Neural progenitor cell (in vitro differentiated cells): ENCODE measurements at places on chromosomes 4 and X. TPM values are rescaled to one million over a fixed set of nuclear protein-coding genes. Genes with fewer than 3 reads are reported as not detected.

DNA sequence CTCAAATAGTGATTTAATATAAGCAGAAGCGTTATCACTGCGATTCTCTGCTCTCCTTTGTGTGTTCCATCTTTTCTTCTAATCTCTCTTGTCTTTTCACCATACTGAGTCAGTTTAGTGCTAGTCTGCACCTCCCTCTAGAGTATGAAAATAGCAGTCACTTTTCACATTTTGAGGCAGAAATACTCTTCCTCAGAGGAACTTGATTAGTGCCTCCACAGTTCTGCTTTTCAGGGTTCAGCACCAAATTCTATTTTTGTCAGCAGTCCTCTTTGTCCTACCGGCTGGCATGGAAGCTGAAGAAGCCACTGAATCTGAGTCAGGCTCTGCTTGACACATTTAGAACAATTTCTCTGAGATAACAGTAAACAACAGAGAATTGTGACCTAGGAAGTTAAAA lies 49.7 kb upstream of the ANKRD17 start:
- no peak overlapping the region for H3K4me3 ChIP-seq
- DNase-seq: peak; percentile 5
- H3K27ac ChIP-seq: no peak overlapping the region
- no peaks in the 10 kb centered on the region for H3K27me3 ChIP-seq
- H3K36me3 ChIP-seq: no peaks in the 10 kb centered on the region

DNA sequence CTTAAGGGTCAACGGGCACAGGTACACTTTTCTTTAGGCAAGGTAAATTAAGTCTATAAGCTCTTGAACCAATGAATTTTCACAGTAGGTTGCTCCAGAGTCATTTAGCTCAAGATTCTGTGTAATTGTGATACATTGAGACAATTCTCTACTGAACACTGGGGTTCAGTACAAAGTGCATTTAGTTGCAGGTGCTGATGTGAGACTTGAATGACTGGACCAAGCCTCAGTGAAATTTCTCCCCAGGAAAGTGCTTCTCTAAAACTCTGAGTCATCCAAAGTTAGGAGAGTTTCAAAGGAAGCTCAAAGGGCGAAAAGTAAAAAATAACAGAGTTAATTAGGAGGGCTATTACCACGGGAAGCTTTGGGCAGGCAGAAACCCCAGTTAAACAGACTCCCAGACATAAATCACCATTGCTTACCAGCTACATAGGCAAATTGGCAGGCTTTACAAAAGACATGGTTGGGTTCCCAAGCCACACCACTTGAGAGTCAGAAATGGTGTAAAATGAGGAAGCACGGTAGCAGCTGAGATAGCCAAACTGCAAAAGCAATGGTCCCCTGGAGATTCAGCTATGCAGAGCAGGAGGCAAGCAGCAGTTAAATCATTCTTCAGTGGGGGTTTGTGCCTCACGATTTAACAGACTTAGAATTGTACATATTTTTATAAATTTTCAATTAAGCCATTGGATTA lies 202.6 kb downstream of the PCDH19 start:
- H3K36me3 ChIP-seq: no peaks in the 10 kb centered on the region
- H3K27ac ChIP-seq: no peak overlapping the region
- no peak overlapping the region for H3K4me3 ChIP-seq
- H3K27me3 ChIP-seq: no peaks in the 10 kb centered on the region
- no peak for DNase-seq

- H3K4me3 ChIP-seq: no peak overlapping the region
- H3K4me1 ChIP-seq: no peaks in the 10 kb centered on the region
- H3K36me3 ChIP-seq: no peaks in the 10 kb centered on the region
- no peak for DNase-seq
- H3K27me3 ChIP-seq: no peaks in the 10 kb centered on the region
Measured at GRCh38 chrX:7261672-7262332, 113.8 kb upstream of the PUDP start.

DNA sequence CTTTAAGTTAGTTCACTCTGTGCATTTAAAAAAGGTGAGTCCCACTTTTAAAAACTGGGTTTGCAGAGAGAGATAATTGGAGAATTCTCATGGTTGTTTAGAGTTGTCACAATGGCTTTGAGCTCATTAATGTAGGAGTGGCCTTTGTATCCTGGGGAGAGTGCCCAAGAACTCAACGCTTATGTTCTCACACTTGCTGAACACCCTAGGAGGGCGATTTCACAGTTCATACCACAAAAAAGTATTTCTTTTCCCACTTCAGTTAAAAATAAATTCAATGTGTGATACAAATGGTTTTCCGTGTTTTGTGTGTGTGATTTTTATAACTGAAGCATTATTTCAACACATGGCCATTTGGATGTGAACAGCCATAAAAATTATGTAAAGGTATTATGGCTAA lies 8.4 kb downstream of the EMCN start:
- no peak for DNase-seq
- no peak overlapping the region for H3K27ac ChIP-seq
- H3K4me1 ChIP-seq: peaks cover 4% of the 10 kb centered on the region
- H3K27me3 ChIP-seq: no peaks in the 10 kb centered on the region
- no peaks in the 10 kb centered on the region for H3K36me3 ChIP-seq

DNA sequence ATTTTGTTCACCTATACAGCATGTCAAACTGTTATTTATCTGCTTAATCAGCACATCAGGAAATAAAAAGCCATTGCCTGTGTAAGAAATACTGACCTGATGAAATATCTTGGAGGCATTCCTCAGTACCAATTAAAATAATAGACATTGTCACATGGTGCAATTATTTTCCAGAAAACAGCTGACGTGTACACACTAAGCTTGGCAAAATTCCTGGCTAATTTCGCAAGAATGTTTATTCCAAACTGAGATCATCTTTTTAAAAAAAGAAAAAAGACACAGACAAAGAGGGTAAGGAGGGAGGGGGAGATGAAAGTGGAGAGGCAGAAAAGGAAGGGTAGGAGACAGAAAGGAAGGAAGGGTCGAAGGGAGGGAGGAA lies 61.9 kb upstream of the NFKB1 start:
- no peaks in the 10 kb centered on the region for H3K4me1 ChIP-seq
- H3K4me3 ChIP-seq: no peak overlapping the region
- H3K36me3 ChIP-seq: no peaks in the 10 kb centered on the region
- H3K27ac ChIP-seq: no peak overlapping the region
- no peaks in the 10 kb centered on the region for H3K27me3 ChIP-seq

DNA sequence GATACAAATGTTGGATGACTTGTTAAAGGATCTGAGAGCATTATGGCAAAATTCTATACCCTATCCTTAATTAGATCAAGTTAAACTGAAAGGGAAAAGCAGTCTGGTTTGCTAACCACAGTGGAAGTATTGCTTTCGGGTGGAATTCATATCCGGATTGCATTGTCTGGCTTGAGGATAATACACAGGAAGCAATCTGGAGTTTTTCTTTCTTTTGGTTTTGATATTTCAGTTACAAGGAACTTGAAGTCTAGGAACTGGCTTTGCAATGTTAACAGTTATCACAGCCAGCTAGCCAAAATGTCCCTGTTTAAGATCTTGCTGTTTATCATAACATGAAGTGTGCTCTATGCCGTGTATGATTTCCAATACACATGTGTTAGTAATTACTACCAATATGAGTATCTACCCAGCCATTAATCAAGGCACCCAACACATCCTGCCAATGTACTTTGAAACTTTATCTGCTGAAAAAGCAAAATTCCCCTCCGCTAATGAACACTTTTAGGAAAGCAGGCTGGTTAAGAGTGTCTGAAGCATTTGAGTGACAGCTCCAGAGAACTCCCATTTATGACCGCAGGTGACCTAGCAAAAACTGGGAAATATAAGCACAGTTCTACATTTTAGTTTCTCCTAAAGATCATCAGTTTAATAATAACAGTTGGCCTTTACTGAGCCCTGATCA lies 146.4 kb downstream of the PALLD start:
- no peak for DNase-seq
- H3K4me1 ChIP-seq: peaks cover 19% of the 10 kb centered on the region
- no peak overlapping the region for H3K27ac ChIP-seq
- H3K4me3 ChIP-seq: no peak overlapping the region

DNA sequence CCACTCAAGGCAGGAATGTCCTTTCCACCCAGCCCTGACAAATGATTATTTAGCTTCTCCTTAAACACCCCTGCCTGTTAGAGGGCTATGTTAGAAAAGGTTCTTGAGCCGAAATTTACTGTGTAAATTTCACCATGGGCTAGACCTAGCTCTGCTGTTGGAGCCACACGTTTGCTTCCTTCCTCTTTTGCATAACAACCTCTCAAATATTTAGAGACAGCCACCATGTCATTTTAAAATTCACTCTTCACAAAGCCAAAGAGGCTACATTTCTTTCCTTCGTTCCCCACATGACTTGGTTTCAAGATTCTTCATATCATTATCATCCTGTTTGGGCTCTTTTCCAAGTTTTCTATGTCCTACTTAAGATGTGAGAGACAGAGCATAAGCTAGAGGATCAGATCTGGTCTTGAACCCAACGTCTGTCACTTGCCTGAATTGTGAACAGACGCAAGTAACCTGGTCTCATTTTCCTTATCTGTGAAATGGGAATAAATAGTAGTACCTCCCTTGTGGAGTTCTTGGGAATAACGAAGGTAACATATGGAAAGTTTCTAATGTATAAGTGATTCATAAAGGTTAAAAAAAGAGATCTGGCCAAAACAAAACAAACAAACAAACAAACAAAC lies 6.7 kb downstream of the DOCK11 start:
- H3K27ac ChIP-seq: no peak overlapping the region
- H3K4me1 ChIP-seq: no peaks in the 10 kb centered on the region
- no peak for DNase-seq
- no peak overlapping the region for H3K4me3 ChIP-seq
- no peaks in the 10 kb centered on the region for H3K36me3 ChIP-seq
- H3K27me3 ChIP-seq: peaks cover 19% of the 10 kb centered on the region

DNA sequence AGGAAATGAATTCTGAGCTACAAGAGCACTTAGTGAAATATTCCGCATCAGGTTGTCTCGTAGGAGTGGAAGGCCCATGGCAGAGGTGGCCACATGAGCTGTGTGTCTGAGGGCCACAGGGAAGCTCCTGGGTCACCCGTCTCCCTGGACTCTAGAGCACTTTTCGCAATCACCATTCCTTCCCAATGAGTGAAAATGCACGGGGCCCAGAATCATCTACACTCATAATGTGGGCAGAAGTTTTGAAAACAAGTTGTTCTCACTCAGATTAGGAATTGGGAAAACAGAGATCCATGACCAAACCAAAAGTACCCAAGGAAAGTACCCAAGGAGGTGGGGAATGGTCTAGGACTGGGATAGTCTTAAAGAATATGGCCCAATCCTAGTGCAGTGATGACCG lies 94.4 kb downstream of the SCD5 start:
- no peaks in the 10 kb centered on the region for H3K4me1 ChIP-seq
- no peak overlapping the region for H3K27ac ChIP-seq
- no peaks in the 10 kb centered on the region for H3K27me3 ChIP-seq
- no peak overlapping the region for H3K4me3 ChIP-seq
- no peaks in the 10 kb centered on the region for H3K36me3 ChIP-seq

DNA sequence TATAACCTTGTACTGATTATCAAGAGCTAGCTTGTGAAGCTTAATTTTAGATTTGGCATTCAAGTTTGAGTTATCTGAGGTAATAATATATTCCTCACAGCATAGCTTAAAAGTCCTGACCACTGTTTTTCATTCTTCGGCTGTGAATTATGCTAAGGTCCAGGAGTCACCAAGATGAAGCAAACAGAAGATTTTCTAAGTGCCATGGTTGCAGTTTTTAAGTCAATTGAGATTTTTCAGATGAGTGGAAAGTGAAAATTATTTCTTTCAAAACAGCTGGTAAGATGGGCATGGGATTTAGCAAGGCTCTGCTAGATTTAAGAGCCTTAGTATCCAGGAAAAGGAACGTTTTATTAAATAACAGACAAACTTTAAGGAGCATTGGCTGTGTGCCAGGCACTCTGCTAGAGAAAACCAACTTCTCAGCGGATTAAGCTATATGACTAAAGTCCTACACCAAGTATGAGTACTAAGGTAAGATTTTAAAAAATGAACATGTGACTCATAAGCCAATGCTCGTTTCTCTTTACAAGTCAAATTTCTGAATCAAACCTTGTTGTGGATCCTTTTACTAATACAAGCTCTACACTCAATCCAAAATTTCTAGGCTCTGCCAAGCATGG lies 149.9 kb upstream of the IL15 start:
- no peak overlapping the region for H3K27ac ChIP-seq
- H3K36me3 ChIP-seq: no peaks in the 10 kb centered on the region
- H3K27me3 ChIP-seq: no peaks in the 10 kb centered on the region

GRCh38 chr4:168095776-168096406 lies 3.6 kb downstream of the ANXA10 start:
- DNase-seq: no peak
- H3K36me3 ChIP-seq: no peaks in the 10 kb centered on the region
- no peaks in the 10 kb centered on the region for H3K27me3 ChIP-seq
- H3K27ac ChIP-seq: no peak overlapping the region
- H3K4me3 ChIP-seq: no peak overlapping the region

DNA sequence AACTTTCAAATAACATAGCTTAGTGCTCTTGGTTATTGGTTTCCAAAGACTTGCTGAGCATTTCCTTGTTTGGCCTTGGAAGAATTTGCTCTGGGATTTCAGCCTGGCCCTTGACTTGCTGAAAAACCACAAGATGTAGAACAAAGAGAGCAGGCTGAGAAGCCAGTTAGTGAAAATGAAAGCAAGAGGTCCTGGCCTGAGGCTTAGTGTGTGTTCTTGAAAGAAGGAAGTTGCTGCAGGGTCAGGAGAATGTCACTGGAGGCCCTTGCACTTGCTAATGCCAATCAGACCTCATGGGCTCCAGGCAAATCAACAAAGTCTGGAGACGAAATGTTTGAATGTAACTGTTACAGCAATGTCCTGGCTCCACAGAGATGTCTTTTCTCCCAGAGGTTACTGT lies 79.4 kb downstream of the SYNPO2 start:
- H3K36me3 ChIP-seq: no peaks in the 10 kb centered on the region
- no peaks in the 10 kb centered on the region for H3K4me1 ChIP-seq
- H3K27ac ChIP-seq: no peak overlapping the region

- H3K27ac ChIP-seq: no peak overlapping the region
- no peaks in the 10 kb centered on the region for H3K27me3 ChIP-seq
- H3K4me1 ChIP-seq: no peaks in the 10 kb centered on the region
Measured at GRCh38 chrX:2647627-2648026, 43.5 kb upstream of the CD99 start.

- no peaks in the 10 kb centered on the region for H3K36me3 ChIP-seq
- no peak for DNase-seq
- peaks cover 1% of the 10 kb centered on the region for H3K4me1 ChIP-seq
- H3K4me3 ChIP-seq: no peak overlapping the region
Measured at GRCh38 chr4:39631700-39632079, 7.0 kb downstream of the SMIM14 start.

Gene SPRY1
- 35.9 and 50.8 TPM in 2 replicates for total RNA-seq

Gene ANKRD37
- 12.5 and 16.3 TPM in 2 replicates for total RNA-seq

Gene TEX13C
- total RNA-seq: not detected in 2 replicates

Gene YY2
- total RNA-seq: 0.22 and 0.56 TPM in 2 replicates

Gene TREX2
- total RNA-seq: 0.96 TPM in 1 of 2 replicates, not detected in the other

Gene CITED1
- total RNA-seq: 0.69 and 1.9 TPM in 2 replicates

Gene CFAP299
- total RNA-seq: not detected in 2 replicates

Gene TCP11X2
- total RNA-seq: 0.88 and 1.1 TPM in 2 replicates

Gene CLTRN
- 2.0 and 3.5 TPM in 2 replicates for total RNA-seq
